Posterior cingulate gyrus (tissue), 11 donors: ENCODE measurements at places on chromosomes 16 and 17.

GRCh38 chr17:49357516-49357915 lies 4.5 kb downstream of the ZNF652 start:
- DNase-seq = no peak

DNA sequence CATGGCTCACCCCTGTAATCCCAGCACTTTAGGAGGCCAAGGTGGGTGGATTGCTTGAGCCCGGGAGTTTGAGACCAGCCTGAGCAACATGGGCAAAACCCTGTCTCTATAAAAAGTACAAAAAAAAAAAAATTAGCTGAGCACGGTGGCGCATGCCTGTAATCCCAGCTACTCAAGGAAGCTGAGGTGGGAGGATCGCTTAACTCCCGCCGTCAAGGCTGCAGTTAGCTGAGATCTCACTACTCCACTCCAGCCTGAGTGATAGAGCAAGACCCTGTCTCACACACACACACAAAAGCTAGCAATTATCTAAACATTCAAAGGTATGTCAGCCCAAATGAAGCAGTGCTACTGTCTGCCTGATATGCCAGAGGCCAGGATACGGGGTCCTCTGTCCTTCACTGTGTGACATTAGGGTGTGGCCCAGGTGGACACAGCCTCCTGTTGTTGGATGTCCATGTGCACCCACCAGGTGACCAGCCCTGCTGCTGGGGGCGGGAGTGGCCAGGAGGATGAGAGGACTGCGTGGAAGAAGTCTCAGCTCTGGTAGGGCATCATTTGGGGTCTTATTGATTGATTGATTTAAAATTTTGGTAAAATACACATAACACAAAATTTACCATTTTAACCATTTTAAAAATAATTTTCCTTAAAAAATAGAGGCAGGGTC lies 3.9 kb downstream of the NLRC3 start:
- DNase-seq = peak; percentile 59

DNA sequence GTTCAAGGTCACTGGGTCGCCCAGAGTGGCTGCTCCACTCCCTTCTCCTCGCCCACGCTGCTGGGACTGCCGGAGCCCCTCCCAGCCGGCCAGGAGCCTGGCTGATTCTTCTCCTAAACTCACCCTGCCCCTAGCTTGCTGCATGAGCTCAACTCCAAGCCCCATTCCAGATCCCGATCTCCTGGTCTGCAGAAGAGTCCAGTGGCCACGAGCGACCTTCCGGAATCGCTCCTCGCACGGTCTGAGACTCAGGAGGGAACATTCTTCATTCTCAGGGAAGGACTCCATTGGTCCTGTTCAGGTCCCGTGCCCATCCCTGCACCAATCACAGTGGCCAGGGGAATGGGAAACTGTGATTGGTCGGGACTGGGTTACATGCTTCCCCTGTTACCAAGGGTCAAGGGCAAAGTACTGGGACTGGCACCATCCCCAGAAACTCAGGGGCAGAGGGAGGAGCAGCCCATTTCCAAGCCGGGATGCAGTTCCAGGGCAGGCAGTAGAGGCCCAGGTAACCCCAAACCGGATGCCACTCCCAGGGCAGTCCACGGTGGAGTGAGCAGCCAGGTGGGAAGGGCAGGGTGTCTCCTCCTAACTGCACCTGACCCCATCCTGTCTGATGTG lies 24.5 kb upstream of the CIBAR2 start:
- no peak for DNase-seq

- no peak for DNase-seq
Measured at GRCh38 chr16:15983898-15984297, 34.5 kb downstream of the ABCC1 start.

DNA sequence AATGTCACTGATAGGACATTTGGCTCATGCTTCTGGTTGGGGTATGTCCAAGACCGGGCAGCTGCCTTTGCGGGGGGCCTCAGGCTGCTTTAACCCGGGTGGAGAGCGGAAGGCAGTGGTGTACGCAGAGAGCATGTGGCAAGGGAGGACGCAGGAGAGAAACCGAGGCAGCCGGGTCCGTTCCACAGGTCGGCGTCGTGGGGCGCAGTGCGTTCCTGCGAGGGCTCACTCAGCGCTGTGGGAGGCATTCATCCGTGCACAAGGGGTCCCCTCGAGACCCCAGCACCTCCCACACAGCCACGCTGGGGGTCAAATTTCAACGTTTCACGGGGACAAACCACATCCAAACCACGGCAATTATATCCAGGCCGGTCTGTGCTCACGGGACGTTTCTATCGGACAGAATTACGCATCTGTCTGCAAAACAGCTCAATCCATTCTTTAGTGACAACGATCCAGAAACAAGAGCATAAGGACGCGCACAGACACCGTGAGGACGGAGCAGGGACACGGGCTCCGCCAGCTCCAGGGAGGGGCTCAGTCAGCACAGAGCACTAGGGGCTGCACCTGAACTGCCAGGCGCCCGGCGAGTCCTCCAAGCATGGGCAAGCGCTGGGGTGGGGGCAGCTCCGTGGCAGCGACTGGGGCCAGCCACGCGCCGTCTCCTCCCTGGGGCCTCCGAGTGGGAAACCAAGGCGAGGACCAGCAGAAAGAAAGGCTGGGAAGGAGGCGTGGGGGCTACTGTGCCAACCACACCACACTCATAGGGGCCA lies 108.4 kb upstream of the METRNL start:
- peak; percentile 78 for DNase-seq

DNA sequence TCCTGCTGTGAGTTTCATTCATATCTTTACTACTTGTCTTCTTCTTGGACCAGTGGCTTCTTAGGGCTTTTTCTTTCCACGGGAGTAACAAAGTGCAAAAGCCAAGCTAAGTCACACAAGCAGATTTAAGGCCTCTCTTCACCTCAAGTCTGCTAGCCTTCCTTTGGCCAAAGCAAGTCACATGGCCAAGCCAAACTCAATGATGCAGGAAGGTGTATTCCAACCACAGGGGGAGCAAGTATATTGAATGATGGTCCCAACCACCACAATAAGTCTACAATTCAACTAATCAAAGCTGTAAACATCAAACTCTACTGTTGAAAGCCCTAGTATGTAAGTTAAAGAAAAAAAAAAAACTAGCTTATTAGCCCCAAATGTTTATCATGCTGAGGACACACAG lies 44.5 kb upstream of the CDYL2 start:
- no peak for DNase-seq

DNA sequence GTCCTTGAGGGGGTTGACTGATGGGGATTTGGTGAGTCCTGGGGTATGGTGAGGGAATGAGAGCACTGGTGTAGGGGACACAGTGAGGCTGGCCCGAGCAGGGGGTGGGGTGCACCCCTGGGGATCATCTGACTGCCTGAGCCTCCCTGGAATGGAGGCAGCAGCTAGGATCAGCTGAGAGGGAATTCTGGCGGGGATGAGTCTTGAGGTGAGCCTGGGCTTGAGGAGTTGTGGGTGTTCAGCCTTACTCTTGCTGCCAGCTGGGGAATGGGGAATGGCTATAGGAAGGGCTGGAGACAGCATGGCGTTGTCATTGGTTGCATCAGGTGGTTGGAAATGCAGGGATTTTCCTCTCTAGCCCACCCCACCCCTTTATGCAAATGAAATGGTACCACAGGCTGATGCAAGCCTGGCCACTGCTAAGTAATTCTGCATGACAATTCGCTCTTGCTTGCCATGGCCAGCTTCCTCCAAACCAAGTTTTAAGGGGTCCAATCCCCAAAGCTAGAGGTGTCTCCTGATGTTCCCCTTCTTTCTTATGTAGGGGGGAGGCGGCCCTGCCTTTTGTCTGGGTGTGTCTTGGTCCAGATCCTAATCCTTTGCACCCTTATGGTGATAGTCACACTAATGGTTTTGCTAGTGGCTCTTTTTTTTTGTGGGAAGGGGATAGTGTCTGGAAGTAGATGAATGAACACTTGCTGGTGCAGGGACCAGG lies 7.5 kb downstream of the NFE2L1 start:
- no peak for DNase-seq

DNA sequence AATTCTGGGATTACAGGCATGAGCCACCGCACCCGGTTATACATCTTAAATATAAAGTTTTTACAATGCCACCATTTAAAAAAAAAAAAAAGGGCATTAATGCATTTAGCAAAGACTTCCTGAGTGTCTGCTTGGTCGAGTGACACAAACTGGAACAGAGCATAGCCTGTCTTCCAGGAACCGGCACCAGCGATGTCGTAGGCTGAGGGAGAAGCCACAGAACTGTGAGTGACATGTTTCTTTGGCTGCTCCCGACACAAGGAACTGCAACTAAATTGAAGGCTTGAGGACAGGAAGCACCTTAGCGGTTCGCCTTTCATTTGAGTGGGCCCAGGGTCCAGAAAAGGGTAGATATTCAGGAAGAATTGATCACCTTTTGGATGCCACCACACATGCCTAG lies 717.8 kb downstream of the MAF start:
- DNase-seq = no peak

- DNase-seq = no peak
Measured at GRCh38 chr17:17151055-17151454, 55.1 kb downstream of the PLD6 start.

DNA sequence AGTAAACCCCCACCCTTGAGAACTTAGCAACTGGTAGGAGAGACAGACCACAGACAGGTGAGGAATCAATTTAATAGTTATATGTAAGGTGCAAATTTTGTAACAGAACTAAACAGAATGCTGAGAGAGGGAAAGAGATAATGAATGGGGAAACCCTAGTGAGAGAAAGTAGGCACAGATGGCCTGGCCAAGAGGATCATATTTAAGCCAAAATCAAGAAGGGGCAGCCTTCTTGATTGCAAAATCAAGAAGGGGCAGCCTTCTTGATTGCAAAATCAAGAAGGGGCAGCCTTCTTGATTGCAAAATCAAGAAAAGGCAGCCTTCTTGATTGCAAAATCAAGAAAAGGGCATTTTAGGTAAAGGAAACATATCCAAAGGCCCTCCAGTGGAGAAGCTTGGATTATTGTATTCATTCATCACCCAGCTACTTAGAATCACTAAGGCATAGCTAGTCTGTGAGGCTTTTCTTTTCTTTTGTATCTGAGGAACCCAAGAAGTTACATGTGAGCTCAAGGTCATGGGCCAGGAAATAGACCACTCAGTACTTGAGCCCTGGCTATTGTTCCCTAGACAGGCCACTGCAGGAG lies 190.6 kb downstream of the CYLD start:
- DNase-seq = no peak

GRCh38 chr16:64083428-64084129 lies 1038.3 kb downstream of the CDH11 start:
- no peak for DNase-seq

DNA sequence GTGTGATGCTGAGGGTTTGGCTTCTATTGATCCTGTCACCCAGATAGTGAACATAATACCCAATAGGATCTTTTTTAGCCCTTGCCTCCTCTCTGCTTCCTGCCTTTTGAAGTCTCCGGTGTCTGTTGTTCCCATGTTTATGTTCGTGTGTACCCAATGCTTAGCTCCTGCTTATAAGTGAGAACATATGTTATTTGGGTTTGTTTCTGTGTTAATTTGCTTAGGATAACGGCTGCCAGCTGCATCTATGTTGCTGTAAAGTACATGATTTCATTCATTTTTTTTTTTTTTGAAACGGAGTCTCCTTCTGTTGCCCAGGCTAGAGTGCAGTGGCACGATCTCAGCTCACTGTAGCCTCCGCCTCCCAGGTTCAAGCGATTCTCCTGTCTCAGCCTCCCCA lies 23.0 kb downstream of the DUS2 start:
- no peak for DNase-seq

- no peak for DNase-seq
Measured at GRCh38 chr17:12316021-12316420, 295.3 kb downstream of the MAP2K4 start.

- DNase-seq = no peak
Measured at GRCh38 chr16:82440336-82440735, 186.4 kb upstream of the CDH13 start.

DNA sequence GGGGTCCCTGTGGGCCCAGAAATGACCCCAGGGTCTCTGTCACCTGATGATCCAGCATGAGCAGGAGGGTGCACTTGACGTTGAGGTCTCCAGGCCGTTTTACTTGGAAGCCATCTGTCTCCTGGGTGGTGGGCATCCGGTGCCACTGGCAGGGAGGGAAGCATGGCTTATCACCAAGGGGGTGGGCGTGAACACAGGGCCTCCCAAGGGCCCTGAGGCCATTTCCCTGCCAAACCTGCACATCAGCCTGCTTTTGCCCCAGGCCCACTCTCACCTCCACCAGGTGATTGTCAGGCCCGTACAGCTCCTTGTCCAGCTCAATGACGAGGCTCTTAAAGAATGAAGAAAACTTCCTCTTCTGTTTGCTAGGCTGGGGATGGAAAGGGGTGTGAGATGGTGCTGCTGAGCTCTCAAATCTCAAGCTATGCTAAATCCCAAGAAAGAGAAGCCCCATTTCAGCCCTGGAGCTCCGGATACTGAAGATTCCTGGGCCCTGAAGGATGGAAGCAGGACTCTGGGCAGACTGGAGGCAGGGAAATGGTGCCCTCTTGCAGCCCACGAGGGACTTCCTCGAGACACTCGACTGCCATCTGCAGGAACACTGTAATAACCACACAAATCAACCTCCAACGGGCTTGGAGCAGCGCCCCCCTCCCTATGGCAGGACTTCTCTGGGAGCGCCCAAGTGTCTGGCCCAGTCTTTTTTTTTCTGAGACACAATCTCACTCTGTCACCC lies 7.1 kb upstream of the FTSJ3 start:
- DNase-seq = peak; percentile 61

DNA sequence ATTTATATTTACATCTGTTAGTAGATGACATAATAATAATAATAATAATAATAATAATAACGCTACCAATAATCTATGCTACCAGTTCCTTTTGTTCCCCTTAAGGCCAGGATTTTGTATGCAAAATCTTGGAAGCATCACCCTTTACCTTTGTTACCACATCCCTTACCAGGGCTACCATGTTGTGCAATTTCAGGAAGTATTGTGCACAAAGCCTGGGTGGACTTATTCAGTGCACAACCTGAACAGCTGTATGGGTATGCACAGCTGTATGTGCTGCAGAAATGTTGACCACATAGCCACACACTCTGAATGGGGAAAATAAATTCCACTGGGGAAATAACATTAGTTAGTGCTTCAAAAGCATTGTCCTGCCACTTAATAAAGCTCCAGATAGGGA lies 19.9 kb upstream of the CALB2 start:
- no peak for DNase-seq

DNA sequence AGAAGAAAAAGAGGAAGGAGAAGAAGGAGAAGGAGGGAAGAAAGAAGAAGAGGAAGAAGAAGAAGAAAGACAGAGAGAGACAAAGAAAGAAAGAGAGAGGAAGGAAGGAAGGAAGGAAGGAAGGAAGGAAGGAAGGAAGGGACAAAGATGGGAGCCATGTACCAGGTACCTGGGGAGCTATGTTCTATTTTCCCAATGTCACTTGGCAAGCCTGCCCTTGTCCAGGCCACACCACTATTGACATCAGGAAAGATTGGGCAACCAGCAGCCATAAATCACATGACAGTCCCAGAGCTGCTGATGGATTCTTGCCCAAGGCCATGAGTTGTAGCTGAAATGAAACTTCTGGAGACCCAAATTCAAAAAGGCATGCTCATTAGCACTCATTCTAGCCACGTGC lies 2.7 kb upstream of the CES1 start:
- DNase-seq = no peak
